Upper lobe of left lung (tissue), 6 donors: ENCODE measurements at places on chromosomes 5 and 9. TPM values are rescaled to one million over a fixed set of nuclear protein-coding genes. Genes with fewer than 3 reads are reported as not detected.

Gene TMOD1
- total RNA-seq = 8.8 TPM

Gene GAPT
- total RNA-seq = 1.0 TPM

Gene CSF2
- not detected for total RNA-seq

Gene PRELID1
- total RNA-seq = 109 TPM

Gene RNF38
- total RNA-seq = 17.4 TPM

Gene BTNL9
- 180 TPM for total RNA-seq

Gene STC2
- total RNA-seq = 11.4 TPM

Gene LOX
- 20.0 TPM for total RNA-seq

Gene EPB41L4A
- total RNA-seq = 45.1 TPM

Gene ENHO
- 0.71 TPM for total RNA-seq

Gene IFNA7
- total RNA-seq = not detected

Gene PRRT1B
- 6.9 TPM for total RNA-seq

Gene ECM2
- 8.1 TPM for total RNA-seq
